ENCODE measurements at places on chromosomes 11 and 22.

DNA sequence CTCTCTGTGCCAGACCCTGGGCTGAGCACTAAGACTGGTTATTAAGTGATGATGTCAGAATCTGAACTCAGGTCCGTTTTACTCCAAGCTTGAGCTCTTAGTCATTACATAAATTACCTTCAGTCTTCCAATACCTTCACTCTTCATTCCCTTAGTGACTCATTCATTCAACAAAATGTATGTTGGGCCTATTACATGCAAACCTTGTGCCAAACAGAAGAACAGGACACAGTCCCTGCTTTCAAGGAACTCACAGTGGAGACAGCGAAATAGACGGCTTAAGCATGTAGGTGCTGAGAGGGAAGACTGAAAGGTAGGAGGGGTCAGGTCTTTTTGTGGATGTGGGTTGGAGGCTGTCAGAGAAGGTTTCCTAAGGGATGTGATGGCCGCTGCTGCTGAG is 3.3 kb downstream of the KCTD14 start:
- no peak for DNase-seq

DNA sequence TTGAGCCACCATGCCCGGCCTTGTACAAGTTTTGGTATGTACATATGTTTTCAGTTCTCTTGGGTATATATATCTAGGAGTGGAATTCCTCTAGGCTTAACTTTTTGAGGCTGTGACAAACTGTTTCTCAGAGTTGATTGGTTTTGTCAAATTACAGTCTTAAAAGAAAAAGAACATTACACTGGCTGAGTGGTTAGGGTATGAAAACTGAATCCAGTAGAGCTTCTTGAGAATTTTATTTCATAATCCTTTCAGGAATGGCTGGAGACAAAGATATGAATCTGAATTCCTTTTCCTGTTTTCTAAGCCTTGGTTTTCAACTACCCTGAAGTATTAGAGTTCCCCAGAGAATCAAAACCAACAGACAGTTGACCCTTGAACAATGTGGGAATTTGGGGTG is 6.5 kb downstream of the METTL15 start:
- no peak for DNase-seq

DNA sequence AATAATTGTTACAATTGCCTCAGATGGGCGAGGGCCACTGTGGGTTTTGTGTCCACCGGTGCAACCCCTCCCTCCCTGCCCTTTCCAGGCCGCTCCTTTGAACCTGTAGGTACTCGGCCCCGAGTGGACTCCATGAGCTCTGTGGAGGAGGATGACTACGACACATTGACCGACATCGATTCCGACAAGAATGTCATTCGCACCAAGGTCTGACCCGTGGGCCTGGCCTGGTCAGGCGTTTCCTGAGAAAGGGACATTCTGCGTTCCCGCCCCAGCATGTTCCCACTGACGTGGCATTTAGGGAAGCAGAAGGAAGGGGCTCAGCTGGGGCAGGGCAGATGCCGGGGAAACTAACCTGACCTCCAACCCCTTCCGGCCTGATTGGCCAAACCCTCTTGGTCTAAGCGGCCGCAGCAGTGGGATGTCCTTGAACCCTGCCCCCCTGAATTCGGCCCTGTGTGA is 10.1 kb downstream of the SIDT2 start:
- DNase-seq = no peak

GRCh38 chr11:63839508-63840355 is 822 bp downstream of the MARK2 start:
- DNase-seq = no peak

- no peak for DNase-seq
Observed at GRCh38 chr11:106461839-106462545, 384.5 kb downstream of the AASDHPPT start.

DNA sequence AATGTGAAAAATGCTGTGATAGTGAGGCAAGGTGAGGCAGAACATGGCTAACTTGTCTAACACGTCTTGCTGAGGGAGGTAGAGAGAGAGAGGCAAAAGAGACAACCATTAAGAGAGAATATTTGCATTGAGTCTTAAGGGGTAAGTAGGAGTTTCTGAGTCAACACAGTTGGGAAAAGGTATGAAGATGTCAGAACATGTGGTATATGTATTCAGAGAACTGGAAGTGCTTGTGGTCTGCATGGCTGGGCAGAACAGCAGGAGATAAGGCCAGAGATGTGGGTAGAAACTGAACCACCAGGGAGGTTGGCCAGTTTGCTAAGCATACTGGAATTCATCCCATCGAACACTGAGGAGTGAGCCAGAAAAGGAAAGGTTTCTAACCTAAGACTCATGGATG is 25.0 kb upstream of the SLC5A1 start:
- no peak for DNase-seq

GRCh38 chr22:43310311-43310710 is 32.9 kb downstream of the SCUBE1 start:
- DNase-seq = no peak

GRCh38 chr11:79762279-79762921 is 321.6 kb upstream of the TENM4 start:
- DNase-seq = no peak

GRCh38 chr11:130040281-130040940 is 29.3 kb upstream of the APLP2 start:
- no peak for DNase-seq

- no peak for DNase-seq
Observed at GRCh38 chr11:120128392-120129119, 9.4 kb downstream of the TRIM29 start.

DNA sequence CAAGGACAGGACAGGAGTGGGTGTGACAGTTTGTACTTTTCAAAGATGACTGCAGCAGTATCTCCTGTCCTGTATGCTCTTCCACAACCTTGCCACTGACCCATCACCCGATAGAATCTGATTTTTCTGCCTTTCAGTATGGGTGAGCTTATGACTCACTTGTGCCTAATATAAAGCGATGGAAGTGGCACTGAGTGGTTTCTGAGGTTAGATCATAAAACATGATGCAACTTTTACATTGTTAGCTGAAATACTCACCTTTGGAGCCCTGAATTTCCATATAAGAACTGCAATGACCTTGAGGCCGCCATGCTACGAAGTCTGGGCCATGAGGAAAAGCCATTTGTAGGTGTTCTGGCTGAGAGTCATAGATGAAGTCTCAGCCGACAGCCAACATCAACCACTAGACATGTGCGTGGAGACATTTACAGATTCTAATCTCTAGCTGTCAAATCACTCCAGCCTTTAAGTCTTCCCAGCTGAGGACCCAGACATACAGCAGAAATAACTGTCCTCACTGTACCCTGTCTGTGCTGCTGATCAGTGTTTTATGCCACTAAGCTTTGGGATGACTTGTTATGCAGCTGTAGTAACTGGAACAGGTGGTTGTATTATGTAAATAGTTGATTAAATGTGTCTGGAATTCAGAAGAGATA is 105.9 kb upstream of the ARHGAP20 start:
- no peak for DNase-seq

- no peak for DNase-seq
Observed at GRCh38 chr11:28900427-28900826, 792.2 kb downstream of the METTL15 start.

- DNase-seq = no peak
Observed at GRCh38 chr11:18775492-18776292, 15.9 kb downstream of the PTPN5 start.

- DNase-seq = peak; percentile 48
Observed at GRCh38 chr11:75151346-75152047, 590 bp downstream of the SLCO2B1 start.

GRCh38 chr11:102798012-102798746 is at the start of gene MMP1:
Gene MMP1 (minus strand): TSS chr11:102798160. CDS start chr11:102798092, 68 bp downstream.
- DNase-seq = no peak

GRCh38 chr11:2858995-2859698 is 26.4 kb downstream of the CDKN1C start:
- DNase-seq = no peak

DNA sequence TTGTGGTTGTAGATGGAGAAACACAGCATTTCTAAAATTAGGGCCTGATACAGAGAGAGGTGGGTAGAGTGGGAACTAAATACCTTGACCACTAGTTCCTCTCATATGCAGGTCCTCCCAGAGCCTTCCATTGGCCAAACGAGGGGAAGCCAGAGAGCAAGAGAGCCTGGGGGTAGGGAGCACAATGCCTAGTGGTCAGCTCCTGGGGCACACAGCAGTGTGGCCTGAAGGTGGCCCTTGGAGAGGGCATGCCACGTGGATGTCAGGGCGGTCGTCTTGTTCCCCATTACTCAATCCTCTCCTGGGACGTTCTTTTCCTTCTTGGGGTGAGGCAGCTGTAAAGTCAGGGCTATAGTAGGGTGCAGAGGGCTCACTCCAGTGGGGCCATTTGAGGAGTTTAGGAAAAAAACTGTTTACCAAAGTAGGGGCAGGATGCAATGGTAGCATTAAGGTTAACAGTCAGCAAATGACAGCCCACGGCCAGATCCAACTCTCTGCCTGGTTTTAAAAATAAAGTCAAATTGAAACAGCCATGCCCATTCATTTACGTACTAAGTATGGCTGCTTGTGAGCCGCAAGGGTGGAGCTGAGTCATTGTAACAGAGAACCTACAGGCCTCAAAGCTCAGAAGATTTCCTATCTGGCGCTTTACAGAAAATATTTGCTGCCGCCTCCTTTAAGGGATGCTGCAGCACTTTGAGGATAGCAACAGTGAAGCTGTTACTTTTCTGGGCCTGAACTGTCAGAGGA is 7.6 kb downstream of the MYO18B start:
- DNase-seq = no peak

DNA sequence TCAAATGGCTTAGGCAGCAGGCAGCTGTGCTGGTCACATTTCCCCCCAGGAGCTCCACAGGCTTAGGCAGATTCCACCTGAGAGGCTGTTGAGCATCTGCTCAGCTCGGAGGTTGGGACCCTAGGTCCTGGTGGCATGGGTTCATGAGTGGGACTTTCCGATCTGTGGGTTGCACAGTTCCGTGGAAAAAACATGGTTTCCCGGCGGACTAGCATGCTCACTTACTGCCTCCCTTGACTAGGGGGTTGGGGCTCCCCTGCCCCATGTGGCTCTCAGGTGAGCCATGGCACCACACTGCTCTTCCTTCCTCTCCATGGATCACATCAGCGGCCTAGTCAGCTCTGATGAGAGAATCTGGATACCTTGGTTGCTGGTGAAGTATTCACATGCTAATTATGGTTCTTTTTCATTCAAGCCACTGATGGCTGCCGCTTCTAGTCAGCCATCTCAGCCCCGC is 685.1 kb downstream of the METTL15 start:
- DNase-seq = no peak

- peak; percentile 5 for DNase-seq
Observed at GRCh38 chr11:63508009-63508408, 2.1 kb downstream of the LGALS12 start.

Measured in SHP77 (cell line).